ENCODE measurements at places on chromosomes 1 and 21.

DNA sequence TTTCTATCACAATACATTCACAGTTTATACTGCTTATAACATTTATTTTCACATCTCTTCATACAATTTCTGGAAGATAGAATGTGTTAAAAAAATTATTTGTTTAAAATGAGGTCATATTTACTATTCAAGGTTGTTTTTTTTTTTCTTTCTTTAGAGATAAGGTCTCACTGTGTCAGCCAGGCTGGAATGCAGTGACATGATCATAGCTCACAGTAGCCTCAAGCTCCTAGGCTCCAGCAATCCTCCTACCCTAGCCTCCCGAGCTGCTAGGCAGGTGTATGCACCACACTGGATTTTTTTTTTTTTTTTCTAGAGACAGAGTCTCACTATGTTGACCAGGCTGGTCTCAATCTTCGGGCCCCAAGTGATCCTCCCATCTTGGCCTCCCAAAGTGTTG, 19.0 kb upstream of the RNF11 start:
- DNase-seq: no peak

DNA sequence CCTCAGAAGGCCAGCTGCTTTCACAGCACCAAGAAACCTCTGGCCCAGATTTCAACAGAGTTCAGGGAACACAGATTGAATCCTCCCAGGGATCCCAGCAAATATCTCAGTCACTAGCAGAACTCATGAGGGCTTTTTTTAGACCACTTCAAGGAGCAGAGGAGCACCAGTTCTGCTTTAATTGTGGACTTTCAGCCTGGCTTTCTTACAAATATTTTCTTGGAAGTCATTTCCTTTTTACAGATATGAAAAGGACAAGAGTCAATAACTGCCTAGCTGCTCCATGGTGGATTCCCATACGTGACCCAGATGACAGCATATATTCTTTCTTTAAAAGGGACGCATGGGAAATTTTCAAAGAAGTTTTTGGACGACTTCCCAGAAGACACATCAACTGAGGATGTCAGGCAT, 6.4 kb upstream of the LRRC8B start:
- DNase-seq: no peak

DNA sequence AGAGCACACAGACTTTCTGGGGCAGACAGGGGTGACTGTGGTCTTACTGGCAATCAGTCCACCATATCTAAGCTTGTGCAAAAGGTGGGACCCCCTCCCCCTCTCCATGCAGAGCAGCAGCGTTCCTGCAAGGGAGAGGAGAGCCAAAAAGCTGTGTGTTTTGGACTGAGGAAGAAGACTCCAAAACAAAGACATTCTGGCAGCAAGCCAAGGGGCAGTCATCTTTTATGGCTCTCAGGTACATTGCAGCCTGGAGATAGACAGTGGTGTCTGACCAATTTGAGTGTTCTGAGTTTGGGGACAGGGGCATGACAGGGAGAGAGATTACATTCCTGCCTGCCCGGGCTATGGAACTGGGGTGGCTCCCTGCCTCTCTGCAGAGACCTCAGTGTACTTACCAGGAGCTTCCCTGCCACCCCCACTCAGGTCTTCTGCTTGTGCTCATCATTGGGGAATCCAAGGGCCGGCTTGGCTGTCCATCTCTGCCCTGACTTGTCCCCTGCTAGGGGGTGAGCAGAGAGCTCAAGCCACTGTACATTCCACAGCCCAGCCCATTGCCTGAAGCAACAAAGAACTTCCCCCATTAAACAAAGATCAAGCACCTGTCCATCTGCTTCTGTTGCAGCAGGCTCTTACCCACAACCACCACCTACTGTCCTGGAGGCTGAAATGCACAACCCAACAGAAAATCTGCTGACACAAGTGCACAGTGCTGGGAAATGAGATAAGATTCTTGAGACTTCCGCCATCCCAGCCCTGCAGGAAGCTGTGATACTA, 131.1 kb downstream of the EVI5 start:
- DNase-seq: no peak

DNA sequence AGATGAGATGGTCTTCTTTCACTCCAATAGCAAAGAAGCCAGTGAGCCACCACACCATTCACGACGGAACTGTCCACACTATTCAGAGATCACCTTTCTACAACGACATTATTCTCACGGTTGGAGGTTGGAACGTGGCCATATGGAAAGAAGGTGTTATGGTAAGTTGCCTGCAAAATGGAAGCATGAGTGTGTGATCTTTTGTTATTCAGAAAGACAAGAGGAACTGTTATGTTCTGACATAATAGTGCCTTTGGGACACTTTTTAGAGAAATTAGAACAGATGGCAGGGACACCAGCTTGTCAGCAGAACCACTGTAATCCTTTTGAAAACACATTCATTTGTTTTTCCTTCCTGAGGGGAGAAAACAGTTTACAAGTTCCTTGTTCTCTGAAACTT, 75.8 kb upstream of the MCOLN3 start:
- no peak for DNase-seq

DNA sequence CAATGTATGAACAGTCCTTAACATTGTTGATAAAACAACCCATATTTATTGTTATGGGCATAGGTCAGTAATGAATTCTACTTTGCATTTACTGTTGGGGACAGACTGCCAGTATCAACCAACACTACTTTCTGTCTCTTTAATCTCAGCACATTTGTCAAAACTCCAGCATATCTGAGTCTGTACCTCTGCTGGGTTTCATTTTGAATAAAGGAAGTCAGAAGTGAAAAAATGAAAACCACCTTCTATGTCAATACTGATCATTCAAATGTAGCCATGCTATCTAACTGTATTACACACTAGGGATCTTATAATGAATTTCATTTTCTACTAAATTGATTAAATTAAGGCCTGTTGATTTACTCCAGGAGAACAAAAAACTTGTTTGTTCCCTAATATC, 24.2 kb upstream of the CXADR start:
- no peak for DNase-seq

- no peak for DNase-seq
Observed at GRCh38 chr21:26499495-26499894, 73.6 kb downstream of the CYYR1 start.

- DNase-seq: no peak
Observed at GRCh38 chr1:100028765-100029164, 59.0 kb downstream of the SLC35A3 start.

DNA sequence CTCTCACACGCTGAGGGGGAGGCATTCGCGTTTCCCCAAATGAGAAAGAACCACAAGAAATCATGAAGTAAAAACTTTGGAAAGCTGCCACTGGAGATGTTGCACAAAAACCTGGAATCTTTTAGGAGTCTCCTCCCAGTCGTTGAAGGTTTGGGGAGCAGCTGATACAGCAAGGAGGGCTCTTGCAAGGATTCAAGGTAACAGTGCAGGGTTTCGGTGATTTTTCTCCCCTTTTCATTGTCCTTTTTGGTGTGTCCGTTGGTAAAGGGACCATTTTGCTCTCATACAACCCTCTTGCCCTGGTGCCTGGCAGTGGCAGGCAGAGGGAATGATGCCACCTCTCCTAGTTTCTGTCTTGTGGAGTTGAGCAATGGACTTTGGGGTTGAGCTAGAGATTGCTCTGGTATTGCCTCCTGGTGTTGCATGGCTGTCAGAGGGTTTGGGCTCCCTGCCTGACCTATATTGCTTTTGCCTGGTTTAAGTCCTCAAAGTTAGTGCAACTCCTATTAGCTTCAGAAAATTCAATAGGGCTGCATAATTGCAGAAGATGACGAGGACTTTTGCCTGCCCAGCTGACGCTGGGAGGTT, 872 bp downstream of the BRINP2 start:
- no peak for DNase-seq

- DNase-seq: no peak
Observed at GRCh38 chr1:119806489-119806888, 4.8 kb downstream of the REG4 start.

DNA sequence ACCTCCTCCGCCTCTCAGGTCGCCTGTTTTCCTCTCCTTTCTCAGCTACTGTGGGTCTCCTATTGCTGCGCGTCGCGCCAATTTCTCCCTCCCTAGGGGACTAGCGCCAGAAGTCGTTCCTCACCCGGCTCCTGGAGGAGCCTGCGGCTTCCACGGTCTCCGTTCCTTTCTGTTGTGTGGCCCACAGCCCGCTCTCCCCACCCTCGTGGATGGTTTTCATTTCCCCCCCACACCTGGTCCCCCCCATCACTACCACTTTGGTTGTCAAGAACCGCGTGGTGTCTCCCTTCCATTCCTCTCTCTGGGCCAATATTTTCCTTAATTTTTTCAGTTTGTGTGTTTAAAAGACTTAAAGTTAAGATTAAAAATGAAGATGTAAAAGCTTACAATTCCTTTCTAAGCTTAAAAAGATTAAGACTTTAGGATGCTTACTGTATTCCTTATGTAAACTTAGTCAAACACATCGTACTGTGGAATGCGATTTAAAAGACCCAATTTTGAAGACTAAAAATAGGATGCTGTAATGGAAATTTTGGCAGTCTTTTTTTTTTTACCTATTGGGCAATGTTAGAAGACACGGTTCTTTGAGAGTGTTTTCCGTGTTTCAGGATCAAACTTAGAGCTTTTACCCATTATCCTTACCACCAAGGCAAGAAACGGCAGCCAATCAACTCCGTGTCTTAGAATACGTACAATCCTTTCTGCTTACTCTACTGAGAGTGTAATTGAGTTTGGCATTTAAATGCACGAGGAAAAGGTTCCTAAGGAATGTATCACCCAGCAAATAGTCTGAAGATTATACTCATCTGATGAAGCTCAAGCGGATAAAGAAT, 773 bp downstream of the CNST start:
- peak; percentile 30 for DNase-seq

DNA sequence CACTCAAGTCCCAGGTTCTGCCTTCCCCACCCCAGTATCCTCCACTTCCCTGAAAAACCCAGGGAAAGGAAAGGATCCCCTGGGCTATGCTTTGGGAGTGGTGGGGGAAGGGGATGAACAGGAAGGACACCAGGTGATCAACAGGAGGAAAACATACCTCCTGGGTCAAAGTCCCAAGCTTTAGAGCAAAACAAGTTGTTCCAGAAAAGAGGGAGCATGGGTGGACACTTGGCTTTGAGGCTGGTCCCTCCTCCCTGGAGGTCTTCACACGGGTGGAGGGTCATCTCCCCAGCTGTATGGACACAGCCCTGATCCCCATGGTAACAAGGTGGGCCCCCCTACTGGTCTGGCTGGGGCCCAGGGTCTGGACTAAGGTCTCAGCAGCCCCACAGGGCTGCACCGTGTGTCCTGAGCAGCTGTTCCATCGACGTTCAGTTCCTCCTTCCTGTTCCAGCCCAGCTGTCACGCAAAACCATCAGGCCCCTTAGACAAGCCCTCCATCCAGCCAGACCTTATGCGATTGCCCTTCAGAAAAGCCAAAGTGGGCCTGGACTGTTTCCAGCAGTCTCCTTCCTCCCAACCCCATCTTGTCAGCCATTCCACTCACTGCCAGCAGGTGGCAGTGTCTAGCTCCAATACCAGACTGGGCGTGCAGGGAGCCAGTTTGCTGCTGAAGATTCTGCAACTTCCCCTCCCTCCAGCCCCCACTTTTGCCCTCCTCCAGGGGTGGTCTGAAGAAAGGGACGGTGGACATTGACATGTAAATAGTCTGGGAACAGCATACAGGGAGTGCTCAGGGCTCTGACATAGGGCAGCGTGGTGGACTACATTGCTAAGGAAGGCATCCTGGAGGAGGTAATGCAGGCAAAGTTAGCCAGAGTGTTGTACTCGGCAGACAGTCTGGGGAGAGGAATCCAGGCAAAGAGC, 2.9 kb upstream of the PDZK1IP1 start:
- peak; percentile 77 for DNase-seq

DNA sequence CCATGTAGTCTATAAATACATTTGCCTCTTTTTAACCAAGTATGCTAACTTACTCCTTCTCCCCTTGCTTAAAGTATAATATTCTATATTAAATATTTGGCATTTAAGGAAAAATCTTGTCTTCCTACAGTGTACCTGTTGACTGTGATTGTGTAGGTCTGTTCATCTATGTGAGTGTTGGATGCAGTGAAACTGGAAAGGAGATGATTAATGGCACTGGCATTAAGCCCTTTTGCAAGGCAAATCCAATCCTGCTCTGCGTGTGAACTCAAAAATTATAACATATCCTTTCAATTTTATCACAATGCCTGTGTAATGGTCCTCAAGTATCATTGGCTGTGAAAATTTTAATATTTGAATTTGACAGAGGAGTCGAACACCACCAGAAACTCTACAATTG, 565.0 kb downstream of the KCNT2 start:
- no peak for DNase-seq

DNA sequence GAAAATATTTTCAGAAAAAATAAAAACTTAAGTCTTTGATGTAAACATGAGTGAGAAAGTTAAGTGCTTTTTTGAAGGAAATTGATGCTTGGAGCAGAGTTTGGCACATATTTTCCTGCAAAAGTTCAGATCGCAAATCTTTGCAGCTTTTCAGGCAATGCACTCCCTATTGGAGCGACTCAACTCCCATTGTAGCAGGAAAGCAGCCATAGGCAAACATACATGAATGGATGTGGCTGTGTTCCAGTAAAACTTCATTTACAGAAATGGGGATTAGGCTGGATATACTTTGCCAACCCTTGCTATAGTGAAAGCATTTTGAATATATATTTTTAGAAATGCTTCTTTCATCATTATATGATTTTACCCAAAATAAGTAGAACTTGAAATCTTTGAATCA, 8.1 kb downstream of the AGL start:
- no peak for DNase-seq

GRCh38 chr21:32753818-32754585, 17.6 kb downstream of the PAXBP1 start:
- DNase-seq: no peak

DNA sequence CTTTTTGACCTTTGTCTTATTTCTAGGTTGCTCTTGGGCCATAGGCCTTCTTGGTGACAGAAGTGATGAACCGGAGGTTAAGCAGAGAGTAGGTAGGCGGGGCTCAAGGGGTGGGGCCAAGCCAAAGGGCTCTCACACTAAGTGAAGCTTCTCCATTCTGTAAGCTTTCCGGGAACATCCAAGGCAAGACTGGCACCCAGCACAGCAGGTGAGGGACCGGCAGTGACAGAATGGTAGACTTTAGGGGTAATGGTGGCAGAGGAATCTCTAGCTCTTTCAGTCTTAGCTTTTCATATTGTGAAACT, at the start of gene TNFAIP8L2:
Gene TNFAIP8L2, plus strand, starts transcription at position 135 of the 305 bp plus-strand sequence. CDS start 2,049 bp downstream, outside the sequence.
- peak; percentile 54 for DNase-seq

- DNase-seq: no peak
Observed at GRCh38 chr1:101588677-101589076, 351.9 kb downstream of the S1PR1 start.

- DNase-seq: no peak
Observed at GRCh38 chr1:38221006-38221649, 174.5 kb upstream of the POU3F1 start.

DNA sequence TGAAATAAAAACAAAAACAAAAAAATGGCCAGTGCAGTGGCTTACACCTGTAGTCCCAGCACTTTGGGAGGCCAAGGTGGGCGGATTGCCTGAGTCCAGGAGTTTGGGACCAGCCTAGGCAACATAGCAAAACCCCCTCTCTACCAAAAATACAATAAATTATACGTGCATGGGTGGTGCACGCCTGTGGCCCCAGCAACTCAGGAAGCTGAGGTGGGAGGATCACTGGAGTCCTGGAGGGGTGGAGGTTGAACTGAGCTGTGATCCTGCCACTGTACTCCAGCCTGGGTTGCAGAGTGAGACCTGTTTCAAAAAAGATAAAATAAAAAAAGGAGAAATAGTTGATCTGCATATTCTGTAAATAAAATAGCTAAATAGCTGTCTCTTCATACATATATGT, 41.2 kb downstream of the HS2ST1 start:
- DNase-seq: no peak

Data from naive thymus-derived CD8-positive, alpha-beta T cell (primary cell).